Fibroblast of skin of abdomen (primary cell): ENCODE measurements at places on chromosomes 4 and X.
A peak's percentile ranks its signal among the peaks of the same experiment; 100 is the strongest.

GRCh38 chr4:73445383-73446335, 9.6 kb downstream of the AFP start:
- no peak for DNase-seq

DNA sequence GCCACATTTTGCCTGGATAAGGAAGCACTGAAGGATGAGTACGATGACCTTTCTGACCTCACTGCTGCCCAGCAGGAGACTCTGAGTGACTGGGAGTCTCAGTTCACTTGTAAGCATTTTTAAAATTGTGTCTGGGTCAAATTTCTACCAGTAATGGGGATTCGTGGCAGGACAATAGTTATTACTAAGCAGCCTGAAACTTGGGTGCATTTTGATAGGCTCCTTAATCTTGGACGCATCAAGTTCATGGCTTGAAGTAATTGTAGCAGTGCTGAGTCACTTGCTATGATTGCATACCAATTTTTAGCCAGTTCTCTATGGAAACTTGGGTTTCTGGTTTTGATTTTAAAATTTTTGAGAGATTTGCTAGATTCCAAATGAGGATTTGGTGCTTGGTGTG, 4.3 kb downstream of the PGRMC1 start:
- peak; percentile 78 for DNase-seq

GRCh38 chr4:56301181-56301996, 85.9 kb downstream of the AASDH start:
- DNase-seq, result peak; percentile 92

DNA sequence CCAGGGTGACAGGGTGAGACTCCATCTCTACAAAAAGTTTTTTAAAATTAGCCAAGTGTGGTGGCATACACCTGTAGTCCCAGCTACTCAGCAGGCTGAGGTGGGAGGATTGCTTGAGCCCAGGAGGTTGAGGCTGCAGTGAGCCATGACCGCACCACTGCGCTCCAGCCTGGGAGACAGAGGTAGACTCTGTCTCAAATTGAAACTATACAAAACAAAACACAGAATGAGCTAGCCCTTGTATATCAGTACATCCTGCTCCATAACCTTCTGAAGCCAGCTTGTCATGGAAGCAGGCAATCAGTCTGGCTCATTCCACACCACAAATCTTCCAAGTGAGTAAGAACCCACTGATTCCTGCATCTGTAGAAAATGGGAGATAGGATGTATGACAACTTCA, 49.0 kb downstream of the CD99L2 start:
- DNase-seq, result no peak

- DNase-seq, result no peak
Observed at GRCh38 chr4:7333024-7333780, 101.5 kb downstream of the PSAPL1 start.

- peak; percentile 63 for DNase-seq
Observed at GRCh38 chr4:174394915-174395314, 111.2 kb downstream of the CEP44 start.

- DNase-seq, result no peak
Observed at GRCh38 chr4:73080789-73081188, 11.3 kb upstream of the COX18 start.

- peak; percentile 61 for DNase-seq
Observed at GRCh38 chrX:11470250-11470974, 177.2 kb downstream of the AMELX start.

GRCh38 chrX:31136144-31136611, 64.3 kb upstream of the FTHL17 start:
- no peak for DNase-seq

DNA sequence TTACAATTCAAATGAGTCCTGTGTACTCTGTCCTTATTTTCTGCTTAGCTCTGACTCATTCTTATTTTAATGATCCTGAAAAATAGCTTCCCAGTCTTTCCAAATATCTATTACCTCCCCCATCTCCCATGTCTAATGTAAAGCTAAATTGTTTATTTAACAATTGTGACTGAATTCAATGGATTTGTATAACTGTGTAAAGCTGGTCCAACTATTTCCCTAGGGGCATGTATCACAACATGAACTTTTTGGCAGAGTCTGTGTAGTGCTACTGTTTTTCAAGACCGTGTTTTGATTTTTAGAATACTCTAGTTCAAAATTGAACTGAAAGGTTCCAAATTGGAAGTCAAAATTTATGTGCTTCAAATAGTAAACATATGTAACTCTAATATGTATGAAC, 67.8 kb downstream of the SPCS3 start:
- peak; percentile 31 for DNase-seq
